ENCODE measurements at places on chromosomes 7 and 10.

GRCh38 chr10:23174977-23175512 is 17.1 kb upstream of the PTF1A start:
- DNase-seq: no peak

DNA sequence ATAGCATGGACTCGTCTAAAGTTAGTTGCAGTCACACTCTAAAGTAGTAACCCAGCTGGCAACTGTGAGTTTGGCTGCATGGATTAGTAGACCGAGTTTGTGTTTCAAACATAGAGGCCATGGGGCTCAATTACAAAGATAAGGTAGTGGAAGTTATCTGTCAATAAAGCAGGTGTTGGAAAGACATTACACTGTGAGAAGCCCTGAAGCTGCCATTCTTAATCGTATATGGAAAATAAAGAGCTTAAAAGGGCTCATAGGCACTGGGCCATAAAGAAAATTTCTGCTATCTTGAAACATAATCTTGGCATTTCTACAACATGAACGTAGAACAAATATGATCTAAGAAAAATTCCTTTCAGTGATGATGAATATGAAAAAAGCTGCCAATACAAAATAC is 837.7 kb downstream of the REEP3 start:
- DNase-seq: no peak

DNA sequence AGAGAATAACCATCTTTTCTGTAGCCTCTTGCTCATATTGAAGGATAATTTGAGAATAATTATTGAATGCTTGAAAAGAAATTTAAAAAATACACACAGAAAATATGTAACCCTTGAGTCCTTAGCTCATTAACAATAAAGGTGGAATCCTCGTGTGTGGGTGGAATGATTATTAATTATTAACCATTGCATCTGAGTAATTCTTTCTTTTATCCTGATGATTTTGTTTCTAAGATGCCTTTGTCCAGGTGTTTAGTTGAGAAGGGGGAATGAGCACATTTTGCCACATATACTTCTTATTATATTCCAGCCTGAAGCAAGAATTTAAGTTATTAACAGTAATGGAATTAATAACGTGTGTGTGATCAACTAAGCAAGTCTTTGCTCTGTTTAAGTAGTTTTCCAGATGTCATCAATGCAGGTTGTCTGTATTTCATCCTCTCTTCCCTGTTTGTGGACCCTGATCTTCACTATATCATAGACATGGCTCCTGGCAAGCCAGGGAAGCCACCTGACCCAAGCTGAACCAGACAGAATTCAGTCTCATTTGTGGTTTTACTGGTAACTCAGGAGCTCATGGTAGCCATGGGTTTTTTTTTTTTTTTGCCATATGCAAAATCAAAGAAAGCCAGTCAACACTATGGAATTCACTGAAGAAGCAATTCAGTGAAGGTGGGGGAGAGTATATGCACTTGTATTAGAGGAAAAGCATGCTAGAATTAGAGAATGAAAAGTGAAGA is 144.3 kb downstream of the KIF20B start:
- DNase-seq: no peak

DNA sequence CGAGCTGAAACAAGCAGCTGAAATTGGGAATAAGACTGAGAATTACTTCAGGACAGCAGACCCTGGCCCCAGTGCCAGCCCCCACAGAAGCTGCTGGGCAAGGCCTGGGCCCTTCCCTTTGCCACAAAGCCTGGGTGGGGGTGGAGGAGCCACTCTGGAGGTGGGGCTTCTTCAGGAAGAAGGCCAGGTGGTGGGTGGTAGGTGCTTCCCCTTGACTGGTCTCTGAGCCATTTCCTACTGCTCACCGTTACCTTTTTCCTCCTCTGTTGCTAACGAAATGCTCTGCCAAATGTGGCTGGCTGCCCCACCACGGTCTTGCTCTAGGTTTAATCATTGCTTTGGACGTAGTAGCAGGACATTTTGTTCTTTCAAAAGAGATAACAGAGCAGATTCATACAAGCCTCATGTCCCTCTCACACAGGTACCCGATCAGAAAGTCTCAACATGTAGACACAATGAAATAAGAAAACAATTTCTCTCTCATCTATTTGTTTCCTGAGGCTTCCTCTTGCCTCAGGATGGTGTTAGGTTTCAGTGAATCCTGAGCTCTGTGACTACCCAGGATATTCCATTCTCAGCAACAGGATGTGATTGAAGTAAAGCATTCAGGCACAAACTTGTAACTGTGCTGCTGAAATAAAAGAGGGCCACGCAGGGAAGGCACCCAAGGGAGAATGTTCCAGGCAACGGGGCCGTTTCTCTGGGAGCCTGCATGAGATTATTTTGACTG is 66.5 kb downstream of the WDR11 start:
- DNase-seq: no peak
